ENCODE measurements at places on chromosomes 16 and 17.

GRCh38 chr16:60905811-60906210 lies 1130.4 kb downstream of the CDH8 start:
- DNase-seq, result no peak

GRCh38 chr17:44333371-44333770 lies 8.7 kb upstream of the SLC25A39 start:
- DNase-seq, result no peak

- no peak for DNase-seq
These were observed 54.0 kb upstream of the ZNF750 start for GRCh38 chr17:82893779-82894178.

DNA sequence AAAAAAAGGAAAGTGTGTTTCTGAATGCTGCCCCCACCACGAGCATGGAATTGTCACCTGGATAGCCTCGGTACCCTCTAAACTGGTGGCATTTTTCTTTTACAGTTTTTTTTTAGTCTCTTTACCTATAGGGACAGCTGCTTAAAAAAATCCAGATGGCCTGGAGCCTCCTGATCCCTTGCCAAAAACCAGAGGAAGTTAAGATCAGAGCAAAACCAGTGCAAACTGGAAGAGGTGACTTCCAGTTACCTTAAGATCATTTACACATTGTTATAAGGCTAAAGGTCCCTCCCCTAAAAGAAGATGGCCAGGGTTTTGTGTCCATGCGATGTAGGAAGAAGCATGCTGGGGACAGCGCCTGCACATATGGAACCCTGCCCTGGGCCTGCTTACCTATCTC lies 3.5 kb downstream of the MEFV start:
- DNase-seq, result no peak

DNA sequence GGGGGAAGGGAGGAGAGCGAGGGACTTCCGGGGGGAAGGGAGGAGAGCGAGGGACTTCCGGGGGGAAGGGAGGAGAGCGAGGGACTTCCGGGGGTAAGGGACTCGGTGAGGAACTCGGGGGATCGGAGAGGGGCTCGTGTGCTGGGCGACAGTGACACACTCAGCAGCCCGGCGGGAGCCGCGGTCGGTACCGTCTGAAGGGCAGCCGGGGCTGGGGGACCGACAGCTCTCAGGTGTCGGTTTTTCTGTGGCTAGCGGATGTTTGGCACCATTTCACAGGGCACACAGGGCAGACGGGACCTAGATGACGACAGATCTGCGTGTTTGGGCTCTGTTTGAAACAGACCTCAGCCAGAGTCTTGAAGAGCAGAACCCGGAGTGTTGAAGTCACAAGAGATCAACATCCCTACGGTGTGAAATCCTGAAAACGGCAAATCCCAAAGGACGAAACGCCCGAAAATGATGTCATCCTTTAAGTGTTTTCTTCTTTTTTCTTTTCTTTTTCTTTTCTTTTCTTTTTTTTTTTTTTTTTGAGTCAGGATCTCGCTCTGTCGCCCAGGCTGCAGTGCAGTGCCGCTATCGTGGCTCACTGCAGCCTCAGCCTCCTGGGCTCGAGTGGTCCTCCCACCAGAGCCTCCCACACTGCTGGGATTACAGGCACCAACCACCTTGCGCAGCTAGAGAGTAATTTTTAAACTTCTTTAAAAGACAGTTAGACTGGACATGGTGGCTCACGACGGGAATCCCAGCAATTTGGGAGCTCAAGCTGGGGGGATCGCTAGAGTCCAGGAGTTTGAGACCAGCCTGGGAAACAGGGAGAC lies 23.9 kb downstream of the ZNF778 start:
- peak; percentile 87 for DNase-seq

- DNase-seq, result no peak
These were observed 14.0 kb upstream of the ATP2C2 start for GRCh38 chr16:84354306-84354705.

GRCh38 chr16:64364016-64364415 lies 757.8 kb downstream of the CDH11 start:
- no peak for DNase-seq

- DNase-seq, result peak; percentile 85
These were observed 1.2 kb downstream of the GPR142 start for GRCh38 chr17:74368341-74369081.

- DNase-seq, result no peak
These were observed 910 bp downstream of the ITGAL start for GRCh38 chr16:30473231-30474073.

GRCh38 chr17:39484178-39484577 lies 22.9 kb downstream of the CDK12 start:
- DNase-seq, result peak; percentile 61

GRCh38 chr17:13542636-13543035 lies 59.1 kb downstream of the HS3ST3A1 start:
- DNase-seq, result no peak

- DNase-seq, result no peak
These were observed 8.5 kb upstream of the RNF222 start for GRCh38 chr17:8406174-8406573.

- no peak for DNase-seq
These were observed 14.4 kb downstream of the ASPSCR1 start for GRCh38 chr17:81991684-81992305.

DNA sequence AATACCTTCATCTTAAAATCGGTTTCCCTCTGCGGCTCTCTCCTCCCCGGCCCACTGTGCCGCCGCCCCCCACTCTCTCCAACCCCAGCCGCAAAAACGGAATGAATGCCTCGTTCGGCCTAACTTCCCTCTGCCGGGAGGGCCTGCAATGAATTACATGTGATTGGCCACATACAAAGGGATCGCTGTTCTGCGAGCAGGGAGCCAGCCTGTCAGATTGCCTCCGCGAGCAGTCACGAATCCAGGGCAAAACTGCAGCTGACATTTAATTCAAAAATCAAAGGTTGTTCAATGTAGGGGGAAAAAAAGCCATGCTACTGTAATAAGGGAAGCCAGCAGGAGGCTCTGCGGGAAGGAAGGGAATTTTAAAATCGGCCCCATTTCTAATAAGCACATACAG lies 84.9 kb downstream of the TBC1D16 start:
- no peak for DNase-seq

GRCh38 chr17:59330053-59330942 lies 1.2 kb upstream of the YPEL2 start:
- DNase-seq, result no peak

- DNase-seq, result no peak
These were observed 37.7 kb downstream of the GINS2 start for GRCh38 chr16:85650844-85651628.

- no peak for DNase-seq
These were observed 88.2 kb downstream of the SPECC1 start for GRCh38 chr17:20097330-20097729.

DNA sequence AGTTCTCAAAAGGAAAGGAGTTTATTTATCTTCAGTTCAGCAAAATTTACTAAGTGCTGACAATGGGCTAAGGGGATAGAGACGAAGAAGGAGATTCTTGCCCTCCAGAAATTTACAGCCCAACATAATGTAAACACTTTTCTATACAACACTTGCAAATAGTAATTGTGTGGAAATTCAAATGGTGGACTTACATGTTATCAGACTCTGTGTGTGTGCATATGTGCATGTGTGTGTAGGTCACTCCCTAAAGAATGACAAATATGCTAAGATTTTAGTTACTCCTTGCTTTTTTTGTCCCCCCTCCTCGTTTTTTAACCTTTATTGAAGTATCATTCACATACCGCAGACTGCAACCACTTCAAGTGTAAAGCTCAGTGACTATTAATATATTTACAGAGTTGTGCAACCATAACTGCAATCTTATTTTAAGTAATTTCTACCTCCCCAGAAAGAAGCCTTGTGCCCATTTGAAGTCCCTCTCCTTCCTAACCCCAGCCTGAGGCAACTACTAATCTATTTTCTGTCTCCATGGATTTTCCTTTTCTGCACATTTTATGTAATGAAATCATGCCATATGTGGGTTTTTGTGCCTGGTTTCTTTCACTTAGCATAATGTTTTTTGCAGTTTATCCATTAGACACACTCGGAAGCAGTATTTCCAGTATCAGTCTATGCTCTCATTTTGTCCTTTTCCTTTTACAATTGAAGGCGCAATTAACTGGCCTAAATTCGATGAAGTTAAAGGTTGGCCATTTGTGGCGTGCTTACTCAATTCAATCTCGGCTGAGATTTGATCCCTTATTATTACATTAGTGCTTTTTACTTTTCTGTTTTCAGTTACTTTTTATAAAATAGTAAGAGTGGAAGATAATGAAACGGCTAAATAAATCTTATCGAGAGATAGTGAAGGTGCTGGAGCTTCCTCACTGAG lies 318.4 kb downstream of the HAPSTR1 start:
- DNase-seq, result no peak

DNA sequence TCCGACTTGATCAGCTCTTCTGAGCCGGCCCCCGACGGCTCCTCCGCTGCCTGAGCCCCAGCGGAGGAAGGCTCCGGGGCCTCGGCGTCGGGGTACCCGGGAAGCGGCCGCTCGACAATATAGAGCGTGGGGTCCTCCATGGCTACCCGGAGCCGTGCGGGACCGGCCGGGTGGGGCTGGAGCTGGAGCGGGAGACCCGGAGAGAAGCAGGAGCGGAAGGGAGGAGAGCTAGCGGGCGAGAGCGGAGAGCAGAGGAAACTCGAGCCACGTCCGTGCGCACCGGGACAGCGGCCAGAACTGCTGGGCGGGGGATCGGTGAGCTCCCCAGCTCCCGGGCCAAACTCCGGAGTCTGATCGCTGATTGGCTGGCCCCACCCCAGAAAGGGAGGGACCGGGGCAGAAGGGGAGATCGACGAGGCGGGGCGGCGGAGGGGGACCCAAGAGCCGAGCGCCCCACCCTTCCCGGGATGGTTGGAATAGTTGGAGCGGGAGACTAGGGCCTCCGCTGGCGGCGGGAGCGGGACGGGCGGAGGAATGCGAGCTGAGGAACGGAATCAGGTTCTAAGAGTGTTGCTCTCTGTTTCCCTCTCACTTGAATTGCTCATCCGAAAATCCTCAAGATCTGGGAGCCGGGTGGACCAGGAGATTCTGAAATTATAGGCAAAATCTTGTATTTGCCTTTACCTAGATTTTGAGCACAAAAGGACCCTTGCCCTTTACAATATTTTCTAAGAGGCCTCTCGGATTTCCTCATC lies at the start of gene CAVIN1:
CAVIN1 (minus strand) TSS at position 299 of the 755 bp plus-strand sequence; CDS start at position 140, 159 bp downstream.
- DNase-seq, result no peak

GRCh38 chr17:9004132-9004960 lies 17.0 kb upstream of the NTN1 start:
- no peak for DNase-seq

DNA sequence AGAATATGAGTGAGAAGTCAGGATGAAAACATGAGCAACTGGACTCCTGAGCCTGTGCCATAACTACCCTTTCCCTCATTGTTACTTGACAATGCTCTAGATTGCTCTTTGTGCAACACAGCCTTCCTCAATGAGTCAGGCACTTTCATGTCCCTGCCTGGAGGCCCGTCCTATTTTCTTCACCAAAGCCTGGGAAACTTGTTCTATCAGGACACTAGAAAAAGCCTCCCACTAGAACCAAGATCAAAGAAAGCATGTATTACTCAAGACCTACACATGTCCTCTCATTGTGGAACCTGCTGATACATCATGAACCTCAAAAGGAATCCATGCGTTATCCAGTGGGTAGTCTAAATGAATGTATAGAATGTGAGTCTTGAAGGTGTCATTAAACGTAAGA lies 624.5 kb downstream of the TOX3 start:
- DNase-seq, result no peak

GRCh38 chr17:74839990-74840852 lies 19.5 kb downstream of the GRIN2C start:
- DNase-seq, result no peak

DNA sequence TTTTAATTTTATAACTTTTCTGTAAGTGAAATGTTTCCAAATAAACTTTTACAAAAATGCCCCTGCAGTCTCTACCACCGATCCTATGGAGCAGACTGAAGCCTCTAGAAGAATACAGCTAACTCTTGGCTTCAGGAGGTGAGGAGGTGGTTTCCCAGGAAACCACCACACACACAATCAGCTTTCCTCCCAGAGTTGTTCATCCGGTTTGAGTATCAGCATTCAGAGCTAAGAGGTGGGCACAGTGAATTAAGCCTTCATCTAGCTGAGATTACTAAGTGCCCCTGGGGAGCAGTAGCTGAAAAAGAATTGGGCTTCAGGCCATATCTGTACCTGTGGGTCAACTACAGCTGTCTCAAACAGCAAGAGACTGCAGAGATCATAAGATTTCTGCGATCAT lies 139.7 kb downstream of the AATF start:
- DNase-seq, result no peak

DNA sequence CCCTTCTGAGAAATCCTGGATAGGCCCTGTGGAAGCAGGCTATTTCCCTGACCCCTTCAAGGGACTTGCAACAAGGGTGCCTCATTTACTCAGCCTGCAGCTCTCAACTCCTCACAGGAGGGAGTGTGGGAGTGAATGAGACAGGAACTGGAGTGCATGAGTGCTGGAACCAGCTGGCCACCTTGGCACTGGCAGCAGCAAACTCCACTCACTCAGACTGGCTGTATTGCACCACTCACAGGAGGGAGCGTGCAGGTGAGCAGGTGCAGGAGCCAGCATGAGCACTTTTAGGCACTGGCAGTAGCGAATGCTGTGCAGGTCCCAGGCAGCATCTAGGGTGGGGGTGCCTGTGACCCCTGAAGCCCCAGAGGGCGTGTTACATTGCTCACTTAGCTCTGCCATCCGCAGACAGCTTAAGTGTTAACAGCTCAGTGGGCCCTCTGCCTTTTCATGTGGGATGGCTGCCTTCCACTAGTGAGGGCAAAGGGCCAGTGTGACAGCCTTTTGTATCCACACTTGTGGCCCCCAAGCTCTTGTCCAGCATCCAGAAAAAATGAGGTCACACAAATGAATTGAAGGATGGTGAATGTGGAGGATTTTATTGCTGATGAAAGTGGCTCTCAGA lies 11.0 kb upstream of the ZNHIT3 start:
- no peak for DNase-seq

- no peak for DNase-seq
These were observed 15.2 kb downstream of the MRM3 start for GRCh38 chr17:797236-797840.
